Ascending aorta (tissue), 2 donors: ENCODE measurements at places on chromosomes 4 and X.

DNA sequence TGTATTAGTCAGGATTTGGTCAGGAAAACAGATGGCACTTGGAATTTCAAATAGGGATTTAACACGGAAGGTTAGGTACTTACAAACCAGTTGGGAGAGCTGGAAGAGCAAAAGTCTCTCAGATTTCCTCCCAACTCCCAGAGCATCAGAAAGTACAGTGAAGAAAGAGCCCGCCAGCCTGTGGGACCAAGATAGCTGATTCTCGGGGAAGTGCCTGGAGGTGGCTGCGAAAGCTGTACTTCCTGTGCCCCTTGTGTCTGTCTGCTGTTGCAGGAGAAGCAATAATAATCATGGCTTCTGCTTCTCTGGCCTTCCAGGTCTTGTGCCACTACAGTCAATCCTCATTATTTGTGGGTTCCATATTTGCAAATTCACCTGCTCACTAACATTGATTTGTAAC lies 221.0 kb upstream of the BCOR start:
- no peaks in the 10 kb centered on the region for H3K27me3 ChIP-seq
- H3K4me3 ChIP-seq: no peak overlapping the region
- H3K36me3 ChIP-seq: no peaks in the 10 kb centered on the region
- DNase-seq: no peak
- no peaks in the 10 kb centered on the region for H3K4me1 ChIP-seq

DNA sequence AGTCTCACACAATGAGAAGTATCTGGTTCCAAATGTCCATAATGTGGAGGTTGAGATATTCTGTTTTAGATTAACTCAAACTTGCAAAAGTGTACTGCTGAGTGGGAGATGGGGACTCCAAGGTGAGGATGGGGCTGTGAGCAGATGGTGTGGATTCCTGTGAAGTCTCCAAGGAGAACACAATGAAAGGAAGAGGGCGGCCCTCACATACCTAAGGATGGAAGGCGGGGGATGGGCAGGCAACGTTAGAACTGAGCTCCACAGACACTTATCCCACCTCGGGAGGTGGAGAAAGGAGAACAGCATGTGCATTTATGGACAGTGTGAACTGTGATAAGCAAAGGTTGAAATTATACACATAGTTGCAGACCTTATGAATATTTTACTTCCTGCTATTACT lies 9.9 kb upstream of the SPATA4 start:
- H3K4me3 ChIP-seq: no peak overlapping the region
- no peak for DNase-seq
- H3K27me3 ChIP-seq: no peaks in the 10 kb centered on the region
- no peaks in the 10 kb centered on the region for H3K4me1 ChIP-seq
- H3K36me3 ChIP-seq: no peaks in the 10 kb centered on the region
- H3K27ac ChIP-seq: no peak overlapping the region

DNA sequence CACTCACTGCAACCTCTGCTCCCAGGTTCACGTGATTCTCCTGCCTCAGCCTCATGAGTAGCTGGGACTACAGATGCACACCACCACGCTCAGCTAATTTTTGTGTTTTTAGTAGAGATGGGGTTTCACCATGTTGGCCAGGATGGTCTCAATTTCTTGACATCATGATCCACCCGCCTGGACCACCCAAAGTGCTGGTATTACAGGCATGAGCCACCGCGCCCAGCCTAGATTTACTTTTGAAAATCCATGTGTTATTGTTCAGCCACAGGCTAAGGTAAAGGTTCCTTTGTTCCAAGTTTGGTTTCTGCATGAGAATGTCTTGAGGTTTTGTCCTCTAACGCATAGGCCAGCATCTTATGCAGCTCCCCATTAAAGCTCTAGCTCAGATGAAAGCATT lies 371.6 kb downstream of the DMD start:
- H3K27me3 ChIP-seq: no peaks in the 10 kb centered on the region
- H3K27ac ChIP-seq: no peak overlapping the region
- H3K36me3 ChIP-seq: no peaks in the 10 kb centered on the region
- no peaks in the 10 kb centered on the region for H3K4me1 ChIP-seq
- no peak overlapping the region for H3K4me3 ChIP-seq

GRCh38 chr4:98377559-98377958 lies 116.4 kb downstream of the RAP1GDS1 start:
- H3K27me3 ChIP-seq: no peaks in the 10 kb centered on the region
- no peaks in the 10 kb centered on the region for H3K4me1 ChIP-seq
- no peak overlapping the region for H3K27ac ChIP-seq

DNA sequence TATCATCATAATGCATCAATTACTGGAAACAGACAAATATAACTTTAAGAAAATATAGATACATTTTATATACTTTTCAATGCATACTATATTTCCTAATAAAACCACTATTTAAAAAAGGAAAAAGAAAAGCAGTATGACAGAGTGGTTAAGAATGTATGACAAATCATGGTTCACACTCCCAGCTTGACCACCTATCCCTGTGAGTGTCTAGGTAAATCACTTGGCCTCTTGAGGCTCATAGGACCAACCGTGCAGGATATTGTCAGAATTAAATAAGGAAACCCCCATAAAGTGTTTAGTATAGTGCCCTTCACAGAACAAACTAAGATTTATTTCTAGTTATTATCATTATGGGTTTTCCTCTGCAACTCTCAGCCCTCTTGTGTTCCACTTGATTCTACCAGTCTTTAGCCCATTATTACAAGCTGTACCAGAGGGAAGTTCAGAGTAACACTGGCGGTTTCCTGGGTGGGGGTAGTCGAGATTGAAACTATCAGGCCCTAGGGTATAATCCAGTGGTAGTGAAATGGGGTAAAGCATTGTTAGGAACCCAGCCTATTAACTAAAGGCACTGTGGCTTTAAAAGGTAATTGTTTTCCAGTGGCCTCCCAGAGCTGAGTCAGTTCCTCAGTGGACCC lies 55.5 kb upstream of the PAK3 start:
- H3K36me3 ChIP-seq: no peaks in the 10 kb centered on the region
- H3K4me3 ChIP-seq: no peak overlapping the region
- DNase-seq: no peak
- H3K27me3 ChIP-seq: no peaks in the 10 kb centered on the region
- H3K4me1 ChIP-seq: no peaks in the 10 kb centered on the region

DNA sequence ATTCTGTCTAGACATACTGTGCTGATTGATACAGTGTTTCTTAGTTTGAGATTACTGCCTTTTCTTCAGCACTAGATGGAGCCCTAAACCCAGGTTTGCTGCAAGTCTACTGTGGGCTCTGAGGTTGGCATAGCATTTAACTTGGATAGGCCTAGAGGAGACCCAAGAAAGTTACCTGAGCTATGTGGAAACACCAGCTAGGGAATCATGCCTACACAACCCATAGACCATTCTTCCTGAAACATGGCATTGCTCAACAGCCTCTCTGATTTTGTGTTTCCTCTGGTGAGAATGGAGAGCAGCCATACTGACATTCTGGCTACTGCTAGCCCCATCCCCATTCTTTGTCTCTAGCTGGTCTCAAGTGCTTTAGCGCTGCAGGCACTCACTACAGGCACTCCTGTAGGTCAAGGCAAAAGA lies 287.7 kb upstream of the PCDH18 start:
- no peaks in the 10 kb centered on the region for H3K27me3 ChIP-seq
- H3K4me3 ChIP-seq: no peak overlapping the region
- DNase-seq: no peak
- H3K4me1 ChIP-seq: no peaks in the 10 kb centered on the region
- no peak overlapping the region for H3K27ac ChIP-seq
- no peaks in the 10 kb centered on the region for H3K36me3 ChIP-seq

- H3K27ac ChIP-seq: no peak overlapping the region
- DNase-seq: no peak
- H3K27me3 ChIP-seq: no peaks in the 10 kb centered on the region
- H3K36me3 ChIP-seq: no peaks in the 10 kb centered on the region
- H3K4me1 ChIP-seq: no peaks in the 10 kb centered on the region
These were observed 169.2 kb upstream of the MAGEB18 start for GRCh38 chrX:25968920-25969319.

- no peak overlapping the region for H3K27ac ChIP-seq
- H3K27me3 ChIP-seq: no peaks in the 10 kb centered on the region
- H3K4me1 ChIP-seq: no peaks in the 10 kb centered on the region
- DNase-seq: no peak
- H3K4me3 ChIP-seq: no peak overlapping the region
These were observed 57.9 kb downstream of the C4orf50 start for GRCh38 chr4:5960252-5960880.

DNA sequence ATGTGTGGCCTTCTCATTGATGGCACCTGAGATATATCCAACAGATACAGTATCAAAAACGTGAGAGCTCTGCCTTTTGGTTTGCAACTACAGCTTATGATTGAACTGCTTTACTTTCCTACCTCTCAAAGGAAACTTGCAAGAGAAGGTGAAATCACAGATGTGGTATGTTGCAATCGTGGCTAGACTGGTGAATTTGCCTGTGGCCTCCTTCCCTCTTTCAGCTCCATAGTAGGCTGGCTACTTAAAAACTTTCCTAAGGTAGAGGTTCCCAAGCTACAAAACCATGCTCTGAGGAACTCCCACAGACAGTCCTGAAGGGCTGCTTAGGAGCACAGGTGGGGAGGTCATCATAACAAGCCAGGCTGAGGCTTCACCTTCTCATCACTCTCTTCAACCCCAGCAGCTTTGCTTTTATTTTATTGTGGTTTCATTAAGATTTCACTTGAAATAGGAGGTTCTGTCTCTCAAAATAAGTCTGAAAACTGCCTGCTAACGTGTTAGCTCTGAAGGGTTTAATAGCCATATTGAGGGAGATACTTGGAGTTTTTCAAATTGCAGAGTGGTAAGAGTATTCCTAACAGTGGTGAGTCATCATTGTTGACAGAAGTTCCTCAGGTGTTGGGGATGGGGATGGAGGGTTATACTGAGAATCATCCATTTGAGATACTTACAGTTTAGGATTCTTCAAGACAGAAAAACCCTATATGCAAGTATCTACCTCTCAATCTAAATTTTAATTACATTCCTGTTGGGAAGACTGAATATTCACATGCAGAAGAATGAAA lies 93.5 kb upstream of the UCP1 start:
- H3K4me3 ChIP-seq: no peak overlapping the region
- DNase-seq: no peak
- peaks cover 54% of the 10 kb centered on the region for H3K36me3 ChIP-seq
- no peak overlapping the region for H3K27ac ChIP-seq
